ENCODE measurements at places on chromosomes 3 and 15.

DNA sequence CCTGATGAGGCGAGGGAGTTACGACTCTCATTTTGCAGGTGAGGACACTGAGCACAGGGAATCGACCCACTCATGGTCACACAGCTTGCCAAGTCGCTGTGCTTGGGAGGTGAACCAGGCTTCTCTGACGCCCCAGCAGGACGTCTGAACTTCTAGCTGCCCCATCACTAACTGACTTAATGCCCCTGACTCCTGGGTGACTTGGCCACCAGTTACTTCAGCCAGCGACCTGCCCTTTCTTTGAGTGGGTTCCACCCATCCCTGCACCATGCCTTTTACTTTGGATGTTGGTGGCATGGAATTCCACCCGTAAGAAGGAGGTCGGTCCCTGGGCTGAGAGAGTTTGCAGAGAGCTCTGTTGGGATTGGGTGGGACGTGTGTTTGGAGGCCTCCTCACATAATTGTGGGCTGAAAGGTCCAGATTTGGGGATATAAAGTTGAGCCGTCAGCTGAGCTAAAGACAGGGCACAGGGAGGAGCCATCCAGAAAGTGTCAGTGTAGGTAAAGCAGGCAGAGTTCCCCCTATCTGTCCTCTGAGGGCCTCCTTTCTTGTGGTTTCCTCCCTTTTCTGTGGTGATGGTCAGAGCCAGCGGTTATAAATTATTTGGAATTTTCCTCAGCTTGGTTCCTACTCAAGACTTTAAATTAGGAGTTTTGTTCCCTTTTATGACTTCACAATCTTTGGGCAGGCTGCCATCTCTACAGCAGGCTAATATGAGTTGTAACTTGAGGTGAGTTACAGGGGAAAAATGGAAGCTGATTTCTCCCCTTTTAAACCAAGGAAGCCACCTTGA is 55.0 kb downstream of the FLNB start:
- H3K4me3 ChIP-seq, result no peak overlapping the region
- H3K4me1 ChIP-seq, result peaks cover 13% of the 10 kb centered on the region
- H3K36me3 ChIP-seq, result no peaks in the 10 kb centered on the region
- H3K27ac ChIP-seq, result no peak overlapping the region
- no peaks in the 10 kb centered on the region for H3K27me3 ChIP-seq

GRCh38 chr15:40937762-40938535 is 8.8 kb downstream of the DLL4 start:
- no peaks in the 10 kb centered on the region for H3K27me3 ChIP-seq
- no peak for DNase-seq
- no peak overlapping the region for H3K4me3 ChIP-seq

DNA sequence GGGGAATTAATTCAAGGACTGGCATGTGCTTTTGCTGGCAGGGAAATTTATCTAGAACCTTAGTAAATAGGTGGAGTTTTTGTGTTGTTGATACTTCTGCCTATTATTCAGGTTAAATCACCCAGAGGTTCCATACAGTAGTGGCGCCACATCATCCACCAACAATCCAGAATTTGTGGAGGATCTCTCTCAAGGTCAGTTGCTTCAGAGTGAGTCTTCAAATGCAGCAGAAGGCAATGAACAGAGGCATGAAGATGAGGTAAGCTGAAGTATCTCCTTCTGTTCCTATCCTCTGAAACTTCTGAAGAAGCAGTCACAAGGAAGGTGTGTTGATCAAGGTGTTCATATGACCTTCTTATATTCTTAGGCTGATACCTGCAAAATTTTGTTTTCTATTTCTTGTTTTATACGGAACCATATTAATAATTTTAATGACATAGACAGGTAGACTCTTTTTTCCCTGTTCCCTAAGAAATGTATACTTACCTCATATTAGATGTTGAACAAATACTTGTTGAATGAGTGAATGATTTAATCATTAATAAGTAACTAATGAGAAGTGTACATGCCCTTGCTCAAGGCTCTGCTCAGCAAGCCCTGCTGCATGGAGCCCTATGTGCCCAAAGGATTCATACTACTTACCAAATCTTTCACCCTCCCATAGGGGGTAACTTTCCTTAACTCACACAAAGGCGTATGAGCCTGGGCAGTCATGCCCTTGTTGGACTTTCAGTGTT is 43.6 kb downstream of the HMG20A start:
- no peaks in the 10 kb centered on the region for H3K27me3 ChIP-seq
- H3K4me3 ChIP-seq, result no peak overlapping the region
- H3K27ac ChIP-seq, result no peak overlapping the region
- H3K36me3 ChIP-seq, result no peaks in the 10 kb centered on the region
- no peak for DNase-seq
- no peaks in the 10 kb centered on the region for H3K4me1 ChIP-seq

GRCh38 chr3:58180099-58180880 is 30.5 kb downstream of the DNASE1L3 start:
- peaks cover 8% of the 10 kb centered on the region for H3K4me1 ChIP-seq
- H3K36me3 ChIP-seq, result no peaks in the 10 kb centered on the region
- H3K27me3 ChIP-seq, result no peaks in the 10 kb centered on the region
- no peak overlapping the region for H3K27ac ChIP-seq

DNA sequence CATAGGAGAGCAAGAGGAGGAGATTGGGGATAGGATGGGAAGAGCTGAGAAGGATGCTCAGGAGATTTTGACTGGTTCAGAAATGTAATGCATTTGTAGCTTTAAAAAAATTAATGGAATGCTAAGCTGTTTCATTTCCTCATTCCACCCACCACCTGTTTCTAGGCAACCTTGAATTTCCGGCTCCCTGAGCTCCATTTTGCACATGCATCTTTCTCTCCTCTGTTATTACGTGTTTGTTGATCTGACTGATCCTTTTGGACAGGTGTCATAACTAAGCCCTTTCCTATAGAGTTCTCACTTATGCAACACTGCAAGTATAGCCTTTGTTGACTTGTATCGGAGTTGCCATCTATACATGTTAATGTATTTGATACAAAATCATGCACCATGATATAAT is 4.3 kb downstream of the TMPRSS7 start:
- no peaks in the 10 kb centered on the region for H3K27me3 ChIP-seq

GRCh38 chr3:169813757-169814517 is 1.2 kb upstream of the LRRC34 start:
- H3K36me3 ChIP-seq, result no peaks in the 10 kb centered on the region
- H3K27me3 ChIP-seq, result no peaks in the 10 kb centered on the region
- DNase-seq, result peak; percentile 26
- peak overlapping the region; percentile 73 for H3K4me3 ChIP-seq
